ENCODE measurements at places on chromosomes 11 and 22.

GRCh38 chr22:19815823-19816290, 38.8 kb downstream of the GNB1L start:
- no peak for DNase-seq

GRCh38 chr11:10807493-10808234, 1.1 kb downstream of the EIF4G2 start:
- DNase-seq = no peak

DNA sequence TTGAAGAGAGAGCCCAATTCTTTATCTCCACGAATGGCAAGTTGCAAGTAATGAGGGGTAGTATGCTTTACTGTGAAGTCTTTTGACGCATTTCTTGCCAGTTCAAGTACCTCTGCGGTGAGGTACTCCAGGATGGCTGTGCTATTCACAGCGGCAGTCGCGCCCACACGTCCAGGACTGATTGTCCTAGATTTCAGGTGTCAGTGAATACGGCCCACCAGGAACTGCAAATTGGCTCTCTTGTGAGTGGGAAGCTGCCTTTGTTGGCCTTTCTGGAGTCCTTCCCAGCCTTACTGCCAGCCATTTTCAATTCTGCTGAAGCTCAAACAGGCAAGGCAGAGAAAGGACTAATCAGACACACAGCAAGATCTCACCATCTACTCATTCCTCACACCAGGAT, 8.5 kb downstream of the PPFIA1 start:
- no peak for DNase-seq

DNA sequence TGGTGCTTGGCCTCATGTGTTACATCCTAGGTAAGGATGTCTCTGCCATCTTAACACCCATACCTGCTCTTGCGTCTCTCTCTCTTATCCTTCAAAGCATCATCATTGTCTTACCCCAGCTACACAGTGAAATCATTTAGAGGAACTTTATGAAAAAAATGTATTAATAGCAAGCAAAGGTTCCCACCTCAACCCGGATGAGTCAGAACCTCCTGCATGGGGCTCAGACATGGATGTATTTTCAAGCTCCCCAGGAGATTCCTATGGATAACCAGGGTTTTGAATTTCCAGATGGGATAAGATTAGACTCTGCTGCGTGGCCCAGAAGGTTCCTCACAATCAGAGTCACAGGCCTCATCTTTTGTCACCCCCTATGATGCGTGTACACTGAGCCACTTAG, 89.1 kb upstream of the NNMT start:
- no peak for DNase-seq

GRCh38 chr22:19478901-19479354, at the start of gene UFD1:
UFD1 (minus strand) TSS chr22:19479193; CDS start chr22:19479085, 108 bp downstream.
- DNase-seq = peak; percentile 34
